ENCODE measurements at places on chromosomes 5 and 9. TPM values are rescaled to one million over a fixed set of nuclear protein-coding genes. Genes with fewer than 3 reads are reported as not detected.

DNA sequence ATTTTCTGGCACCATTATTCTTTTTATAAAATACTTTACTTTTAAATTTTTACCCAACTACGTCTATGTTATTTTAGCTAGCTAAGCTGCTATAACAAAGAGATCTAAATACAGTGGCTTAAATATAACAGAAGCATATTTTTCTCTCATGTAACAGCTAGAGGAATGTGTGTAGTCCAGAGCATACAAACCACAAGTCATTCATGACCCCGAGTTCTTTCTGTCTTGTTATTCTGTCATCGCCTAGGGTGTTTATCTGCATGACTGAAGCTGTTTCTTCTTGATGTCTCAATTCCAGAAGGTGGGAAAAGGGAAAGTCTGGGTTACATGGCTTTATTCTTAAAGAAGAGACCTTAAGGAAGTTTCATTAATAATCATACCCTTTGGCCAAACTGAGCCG is 136.9 kb upstream of the RFX3 start:
- no peaks in the 10 kb centered on the region for H3K4me1 ChIP-seq
- H3K27me3 ChIP-seq, result no peaks in the 10 kb centered on the region
- DNase-seq, result no peak
- H3K27ac ChIP-seq, result no peak overlapping the region
- H3K36me3 ChIP-seq, result no peaks in the 10 kb centered on the region

- no peaks in the 10 kb centered on the region for H3K27me3 ChIP-seq
- peaks cover 3% of the 10 kb centered on the region for H3K4me1 ChIP-seq
- H3K4me3 ChIP-seq, result no peak overlapping the region
- no peak overlapping the region for H3K27ac ChIP-seq
- H3K36me3 ChIP-seq, result no peaks in the 10 kb centered on the region
Measured at GRCh38 chr5:171736976-171737891, 48.4 kb upstream of the SMIM23 start.

DNA sequence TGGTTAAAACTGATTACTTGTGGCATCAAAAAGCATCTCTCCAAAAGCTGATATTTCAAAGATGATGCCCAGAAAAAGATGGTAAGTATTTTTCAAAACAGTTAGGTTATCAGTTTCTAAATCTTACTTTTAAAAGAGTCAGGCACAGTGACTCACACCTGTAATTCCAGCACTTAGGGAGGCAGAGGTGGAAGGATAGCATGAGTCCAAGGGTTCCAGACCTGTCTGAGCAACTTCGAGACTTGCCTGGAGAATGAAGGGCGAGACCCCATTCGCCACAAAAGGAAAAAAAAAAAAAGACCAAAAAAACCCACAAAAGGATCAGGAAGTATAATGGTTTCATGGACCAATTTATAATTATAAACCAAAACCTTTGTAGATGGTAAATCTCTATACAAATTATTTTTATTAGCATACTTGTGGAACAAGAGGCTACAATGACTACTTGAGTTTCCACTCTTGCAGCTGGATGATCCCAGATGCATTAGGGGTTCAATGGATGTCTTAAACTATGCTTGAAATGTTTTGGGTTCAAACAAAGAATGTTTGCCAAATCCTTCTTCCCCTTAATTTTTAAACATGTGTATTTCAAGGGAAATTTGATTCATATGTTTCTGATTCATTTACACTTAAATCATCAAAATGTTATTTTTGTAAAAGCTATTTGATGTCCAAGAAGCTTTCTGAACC is 96.1 kb downstream of the ADAMTSL1 start:
- H3K4me3 ChIP-seq, result no peak overlapping the region
- H3K27me3 ChIP-seq, result no peaks in the 10 kb centered on the region
- no peaks in the 10 kb centered on the region for H3K4me1 ChIP-seq
- no peak overlapping the region for H3K27ac ChIP-seq

GRCh38 chr9:83707518-83707767 is 315 bp downstream of the UBQLN1 start:
- no peaks in the 10 kb centered on the region for H3K36me3 ChIP-seq
- H3K4me1 ChIP-seq, result peaks cover 45% of the 10 kb centered on the region
- H3K27me3 ChIP-seq, result no peaks in the 10 kb centered on the region
- DNase-seq, result no peak
- H3K4me3 ChIP-seq, result peak overlapping the region; percentile 82
- H3K27ac ChIP-seq, result peak overlapping the region; percentile 98

DNA sequence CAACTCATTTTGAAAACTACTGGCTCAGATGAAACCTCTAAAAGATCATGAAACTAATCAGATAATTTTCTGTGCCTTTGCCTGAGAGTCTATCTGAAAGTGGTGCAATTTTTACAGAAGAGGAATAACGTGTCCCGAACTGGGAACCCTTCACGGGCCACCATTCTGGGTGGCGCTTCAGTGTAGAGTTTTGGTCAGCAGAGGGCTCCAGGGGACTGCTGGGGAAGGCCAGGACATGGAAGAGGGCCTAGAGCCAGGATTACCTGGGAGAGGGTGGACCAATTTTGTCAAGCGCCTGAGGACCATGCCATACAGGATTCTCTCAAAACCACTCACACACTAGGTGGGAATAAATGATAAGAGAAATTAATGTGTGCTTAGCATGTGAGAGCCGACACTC is 49.7 kb upstream of the PLEKHG4B start:
- no peaks in the 10 kb centered on the region for H3K4me1 ChIP-seq
- H3K36me3 ChIP-seq, result no peaks in the 10 kb centered on the region
- H3K4me3 ChIP-seq, result no peak overlapping the region

DNA sequence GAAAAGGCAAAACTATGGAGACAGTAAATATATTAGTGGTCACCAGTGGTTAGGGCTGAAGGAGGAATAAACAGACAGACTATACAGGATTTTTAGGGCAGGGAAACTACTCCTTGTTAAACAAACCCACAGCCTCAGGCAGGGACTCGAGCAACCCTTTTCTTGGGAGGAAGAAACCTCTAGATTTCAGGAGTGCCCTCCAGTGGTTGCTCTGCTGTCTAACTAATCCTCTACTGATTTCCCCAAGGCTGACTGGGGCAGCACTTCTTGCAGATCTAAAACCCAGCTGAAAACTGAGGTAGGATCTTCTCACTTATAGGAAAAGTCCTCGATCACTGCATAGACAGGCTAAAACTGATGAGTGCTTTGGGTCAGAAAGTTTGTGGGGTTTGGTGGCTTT is 176.8 kb downstream of the ISOC1 start:
- no peak for DNase-seq
- no peaks in the 10 kb centered on the region for H3K27me3 ChIP-seq
- no peak overlapping the region for H3K27ac ChIP-seq
- H3K36me3 ChIP-seq, result no peaks in the 10 kb centered on the region
- no peak overlapping the region for H3K4me3 ChIP-seq

DNA sequence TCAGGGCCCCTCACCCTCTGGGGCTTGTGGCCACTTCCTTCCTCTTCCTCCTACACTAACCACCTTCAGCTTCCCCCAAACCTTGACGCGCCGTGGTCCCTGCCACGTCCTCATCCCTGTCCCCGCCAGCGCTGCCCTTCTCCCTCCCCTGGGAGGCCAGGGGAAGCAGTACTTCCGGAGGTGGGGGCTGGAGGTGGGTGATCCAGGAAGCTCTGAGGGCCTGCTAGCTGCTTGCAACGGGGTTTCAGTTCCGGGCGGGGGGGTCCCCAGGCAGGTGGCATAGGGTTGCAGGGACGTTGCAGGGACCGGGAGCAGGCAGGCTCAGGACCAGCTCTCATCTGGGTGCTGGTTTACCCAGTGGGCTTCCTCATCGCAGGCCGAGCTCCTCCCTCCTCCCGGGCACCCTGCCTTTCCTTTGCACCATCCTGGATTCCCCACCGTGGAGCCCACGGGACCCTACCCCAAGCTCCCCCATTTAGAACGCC is 70.0 kb downstream of the RXRA start:
- no peaks in the 10 kb centered on the region for H3K36me3 ChIP-seq
- DNase-seq, result no peak
- no peaks in the 10 kb centered on the region for H3K27me3 ChIP-seq
- H3K4me1 ChIP-seq, result peaks cover 63% of the 10 kb centered on the region

- no peak overlapping the region for H3K27ac ChIP-seq
- H3K36me3 ChIP-seq, result no peaks in the 10 kb centered on the region
- no peaks in the 10 kb centered on the region for H3K27me3 ChIP-seq
- no peaks in the 10 kb centered on the region for H3K4me1 ChIP-seq
- DNase-seq, result no peak
- H3K4me3 ChIP-seq, result no peak overlapping the region
Measured at GRCh38 chr5:127216898-127217675, 73.5 kb upstream of the MEGF10 start.

DNA sequence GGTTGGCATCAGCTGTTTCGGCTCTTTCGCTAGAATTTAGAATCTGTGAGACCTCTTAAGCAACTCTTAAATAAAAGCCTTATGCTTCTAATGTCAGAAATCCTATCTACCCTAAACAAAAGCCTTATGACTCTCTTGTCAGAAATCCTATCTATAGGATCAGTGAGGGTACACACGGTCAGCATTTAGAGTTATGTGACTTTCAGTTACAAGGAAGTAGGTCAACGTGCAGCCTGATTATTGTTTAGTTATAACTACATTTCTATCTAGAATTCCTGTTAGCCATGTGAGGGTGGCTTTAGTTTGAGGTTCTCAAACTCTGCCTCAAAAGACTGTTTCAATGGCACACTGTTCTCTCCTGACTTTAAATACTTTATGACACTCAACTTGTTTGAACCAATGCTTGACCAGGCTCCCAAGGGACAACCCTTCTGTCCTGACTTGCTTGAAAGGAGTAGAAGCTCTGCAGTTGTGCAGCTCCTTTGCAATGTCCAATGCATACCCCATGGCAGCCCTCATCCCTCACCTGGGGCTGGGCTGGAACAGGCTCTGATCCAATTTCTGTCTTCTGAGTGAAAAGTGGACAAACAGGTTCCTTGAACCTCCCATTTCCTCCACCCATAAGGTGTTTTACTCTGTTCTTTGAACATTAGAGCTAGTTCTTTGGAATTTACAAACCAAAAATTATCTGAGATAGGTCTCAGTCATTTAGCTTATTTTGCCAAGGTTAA is 251.6 kb upstream of the PIK3R1 start:
- H3K36me3 ChIP-seq, result no peaks in the 10 kb centered on the region
- H3K27me3 ChIP-seq, result no peaks in the 10 kb centered on the region
- no peak overlapping the region for H3K4me3 ChIP-seq
- no peak for DNase-seq
- H3K27ac ChIP-seq, result no peak overlapping the region

DNA sequence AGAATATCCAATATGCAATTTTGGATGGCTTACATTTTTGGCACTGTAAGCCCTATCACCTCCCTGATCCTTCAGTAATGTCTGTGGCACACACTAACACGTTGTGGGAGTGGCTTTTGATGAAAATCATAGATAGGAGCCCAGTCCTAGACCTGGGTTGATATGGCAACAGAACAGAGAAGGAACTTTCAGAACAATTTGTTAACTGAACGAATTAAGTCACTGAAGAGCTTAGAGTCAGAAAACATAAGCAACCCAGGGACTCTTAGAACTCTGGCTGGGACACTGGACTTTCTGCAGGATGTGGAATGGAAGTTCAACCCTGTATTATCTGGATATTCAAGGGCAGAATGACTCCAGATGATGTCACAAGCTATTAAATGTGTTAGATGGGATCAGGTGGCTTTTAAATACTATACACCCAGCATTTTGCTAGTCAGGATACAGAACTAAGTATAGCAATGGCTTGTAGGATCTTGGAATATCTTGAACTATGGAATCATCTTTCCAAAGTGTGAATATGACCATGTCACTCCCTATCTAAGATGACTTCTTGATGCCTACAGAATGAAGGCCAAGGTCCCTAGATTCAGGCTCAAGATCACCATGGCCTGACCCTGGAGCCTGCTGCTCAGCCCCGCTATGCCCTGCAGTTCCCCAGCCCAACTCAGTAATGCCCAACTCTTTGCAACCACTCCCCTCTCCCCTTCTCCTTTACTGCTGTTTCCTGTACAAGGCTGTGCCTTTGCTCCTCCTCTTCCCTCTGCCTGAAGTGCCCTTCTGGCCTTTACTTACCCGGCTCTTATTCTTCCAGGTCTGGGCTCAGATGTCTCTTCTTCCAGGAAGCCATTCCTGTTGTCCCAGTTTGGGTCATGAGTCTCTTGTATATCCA is 42.8 kb downstream of the VLDLR start:
- H3K36me3 ChIP-seq, result no peaks in the 10 kb centered on the region
- no peak overlapping the region for H3K4me3 ChIP-seq
- H3K27ac ChIP-seq, result no peak overlapping the region

- no peak overlapping the region for H3K27ac ChIP-seq
- H3K4me1 ChIP-seq, result peaks cover 18% of the 10 kb centered on the region
- DNase-seq, result no peak
- H3K4me3 ChIP-seq, result no peak overlapping the region
Measured at GRCh38 chr9:35280399-35280798, 118.6 kb downstream of the UNC13B start.

- no peak overlapping the region for H3K27ac ChIP-seq
- no peak overlapping the region for H3K4me3 ChIP-seq
- no peaks in the 10 kb centered on the region for H3K36me3 ChIP-seq
- DNase-seq, result no peak
Measured at GRCh38 chr9:123359546-123359945, 3.5 kb downstream of the CRB2 start.

DNA sequence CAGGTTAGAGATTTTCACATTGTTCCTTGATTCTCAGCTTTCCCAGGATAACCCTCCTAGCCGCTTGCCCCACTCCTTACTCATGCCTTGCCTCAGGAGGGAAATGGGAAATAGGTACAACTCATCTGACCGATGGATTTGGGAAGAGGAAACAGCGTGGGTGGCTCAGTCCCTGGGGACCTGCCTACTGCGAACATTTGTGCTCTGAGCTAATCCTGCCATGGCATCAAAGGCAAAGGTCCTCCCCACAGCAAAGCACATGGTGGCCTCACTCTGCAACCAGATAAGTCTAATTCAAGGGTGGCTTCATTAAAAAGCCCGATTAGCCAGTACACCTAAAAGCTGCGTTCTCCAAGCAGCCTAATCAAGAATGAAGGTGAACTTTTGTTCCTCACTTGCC is 82.4 kb upstream of the ADRA1B start:
- no peak for DNase-seq
- H3K4me1 ChIP-seq, result no peaks in the 10 kb centered on the region
- no peak overlapping the region for H3K4me3 ChIP-seq

DNA sequence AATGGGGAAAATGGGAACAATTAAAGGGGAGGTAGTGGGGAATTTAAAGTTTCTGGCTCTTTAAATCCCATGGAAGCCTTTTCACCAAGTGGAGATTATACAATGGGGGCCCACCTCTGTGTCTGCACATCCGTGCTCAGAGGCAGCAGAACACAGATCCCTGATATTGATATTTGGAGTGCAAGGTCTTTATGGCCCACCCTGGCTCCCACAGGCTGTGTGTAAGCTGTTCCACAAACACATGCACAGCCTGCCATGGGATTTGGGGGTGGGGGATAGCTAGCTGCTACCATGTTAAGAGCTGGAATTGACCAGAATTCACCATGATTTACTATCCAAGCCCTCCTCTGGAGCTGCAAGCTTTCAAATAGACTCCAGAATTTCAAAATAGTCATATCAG is 55.9 kb downstream of the RASGEF1C start:
- H3K27ac ChIP-seq, result no peak overlapping the region
- no peaks in the 10 kb centered on the region for H3K27me3 ChIP-seq
- no peaks in the 10 kb centered on the region for H3K36me3 ChIP-seq
- no peak for DNase-seq
- no peak overlapping the region for H3K4me3 ChIP-seq
- H3K4me1 ChIP-seq, result no peaks in the 10 kb centered on the region

- peaks cover 31% of the 10 kb centered on the region for H3K4me1 ChIP-seq
- H3K4me3 ChIP-seq, result no peak overlapping the region
- H3K36me3 ChIP-seq, result peaks cover 10% of the 10 kb centered on the region
- no peaks in the 10 kb centered on the region for H3K27me3 ChIP-seq
- peak overlapping the region; percentile 92 for H3K27ac ChIP-seq
Measured at GRCh38 chr9:35757892-35758275, 3.8 kb upstream of the MSMP start.

The AGXT2 gene
- not detected for total RNA-seq

The PNPLA7 gene
- 19.4 TPM for total RNA-seq

The KIAA1191 gene
- total RNA-seq, result 107 TPM

The GABRA1 gene
- not detected for total RNA-seq
